ENCODE measurements at places on chromosomes 16 and 17.

DNA sequence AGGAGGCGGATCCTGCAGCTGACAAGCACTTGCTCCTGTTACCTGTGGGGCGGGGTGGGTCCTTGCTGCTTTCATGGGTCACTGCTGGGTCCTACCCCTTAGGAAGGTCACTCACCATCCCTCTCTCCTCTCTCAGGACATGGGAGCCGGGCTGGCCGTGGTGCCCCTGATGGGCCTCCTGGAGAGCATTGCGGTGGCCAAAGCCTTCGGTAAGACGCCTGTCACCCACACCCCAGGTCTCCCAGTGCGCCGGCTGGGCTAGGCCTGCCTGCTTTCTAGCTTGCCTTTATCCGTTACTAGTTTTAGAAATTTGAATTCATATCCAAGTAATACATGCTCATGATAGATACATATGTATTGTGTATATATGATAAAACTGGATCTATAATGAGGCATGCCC lies 17.2 kb downstream of the SLC26A11 start:
- no peak for DNase-seq

GRCh38 chr17:42329025-42329976 lies 41.0 kb downstream of the STAT5A start:
- peak; percentile 52 for DNase-seq

- DNase-seq: no peak
These were observed 9.2 kb upstream of the ITPRIPL2 start for GRCh38 chr16:19104607-19105006.

DNA sequence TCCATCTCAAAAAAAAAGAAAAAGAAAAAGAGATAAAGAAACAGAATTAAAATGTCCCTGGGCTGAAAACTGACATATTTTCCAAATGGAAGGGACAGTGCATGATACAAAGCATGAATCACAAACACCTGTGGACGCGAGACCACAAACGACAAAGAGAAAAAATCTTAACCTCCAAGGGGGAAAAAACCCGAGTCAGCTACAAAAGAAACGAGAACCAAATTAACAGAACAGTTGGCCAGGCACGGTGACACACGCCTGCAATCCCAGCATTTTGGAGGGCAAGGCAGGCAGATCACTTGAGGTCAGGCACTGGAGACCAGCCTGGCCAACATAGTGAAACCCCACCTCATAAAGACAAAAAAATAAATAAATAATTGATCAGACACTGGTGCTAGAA lies 1.9 kb downstream of the TRAP1 start:
- DNase-seq: no peak

- DNase-seq: no peak
These were observed 48.7 kb downstream of the WNT3 start for GRCh38 chr17:46769531-46770438.

DNA sequence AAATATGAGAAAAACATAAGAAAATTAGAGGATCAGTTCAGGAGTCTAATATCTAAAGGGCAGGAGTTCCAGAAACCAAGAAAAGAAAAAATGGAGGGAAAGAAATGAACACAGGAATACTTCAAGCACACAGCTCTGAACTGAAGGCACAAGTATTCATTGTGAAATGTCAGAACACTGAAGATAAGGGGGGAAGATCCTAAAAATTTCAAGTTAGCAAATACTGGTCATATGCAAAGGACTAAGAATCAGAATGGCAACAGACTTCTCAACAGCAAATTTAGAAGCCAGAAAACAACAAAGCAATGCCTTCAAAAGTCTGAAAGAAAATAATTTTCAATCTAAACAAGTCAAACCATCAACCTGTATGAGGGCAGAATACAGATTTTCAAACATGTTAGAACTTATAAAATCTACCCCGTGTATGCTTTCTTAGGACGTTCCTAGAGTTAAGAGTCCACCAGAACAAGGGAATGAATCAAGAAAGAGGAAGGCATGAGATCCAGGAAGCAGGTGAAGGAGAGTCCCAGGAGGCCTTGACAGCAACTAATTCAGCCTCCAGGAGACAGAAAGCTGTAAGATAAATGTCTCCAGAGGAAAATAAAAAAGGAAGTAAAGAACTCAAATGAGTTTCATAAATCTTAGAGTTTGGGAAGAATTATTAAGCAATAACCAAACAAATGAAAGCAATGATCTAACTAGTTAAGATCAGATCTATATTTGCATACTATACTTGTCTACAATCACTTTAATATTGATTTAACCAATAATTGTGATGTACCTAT lies 2.8 kb downstream of the BRD7 start:
- DNase-seq: no peak

- peak; percentile 10 for DNase-seq
These were observed 29.4 kb downstream of the TANC2 start for GRCh38 chr17:62995377-62995885.

DNA sequence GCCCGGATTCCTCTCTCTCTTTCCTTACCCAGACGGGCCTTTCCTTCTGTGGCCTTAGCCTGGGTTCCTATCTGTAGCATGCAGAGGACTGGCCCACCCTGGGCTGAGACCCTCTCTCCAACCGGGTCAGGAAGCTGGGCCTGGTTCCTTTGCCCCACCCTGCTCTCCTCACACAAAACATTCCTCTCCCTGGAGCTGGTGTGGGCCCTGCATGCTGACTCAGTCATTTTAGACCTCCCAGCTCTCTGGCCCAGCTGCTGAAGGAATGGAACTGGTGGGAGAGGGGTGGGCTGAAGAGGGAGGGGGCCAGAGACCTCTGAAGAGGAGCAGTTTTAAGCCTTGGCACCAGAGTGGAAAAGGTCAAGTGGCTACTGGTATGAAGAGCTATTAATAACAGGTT lies 957 bp downstream of the MYL4 start:
- DNase-seq: no peak

GRCh38 chr17:1762233-1762900 lies 507 bp downstream of the SERPINF1 start:
- peak; percentile 56 for DNase-seq

DNA sequence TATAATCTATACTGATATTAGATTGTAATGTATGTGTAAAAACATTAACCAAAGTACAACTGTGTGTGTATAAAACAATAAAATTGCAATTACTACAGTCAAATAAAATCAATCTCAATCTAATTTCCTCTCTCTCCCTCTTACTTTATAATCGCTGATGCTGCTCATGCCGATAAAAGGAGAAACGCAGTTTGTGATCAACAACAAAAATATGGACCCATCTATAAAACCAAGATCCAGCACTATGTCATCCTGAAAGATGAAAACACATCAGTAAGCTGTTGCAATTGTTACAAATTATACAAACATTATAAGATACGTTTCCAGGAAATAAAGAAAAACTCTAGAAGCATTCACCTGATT lies 33.5 kb upstream of the ABCA6 start:
- DNase-seq: no peak

DNA sequence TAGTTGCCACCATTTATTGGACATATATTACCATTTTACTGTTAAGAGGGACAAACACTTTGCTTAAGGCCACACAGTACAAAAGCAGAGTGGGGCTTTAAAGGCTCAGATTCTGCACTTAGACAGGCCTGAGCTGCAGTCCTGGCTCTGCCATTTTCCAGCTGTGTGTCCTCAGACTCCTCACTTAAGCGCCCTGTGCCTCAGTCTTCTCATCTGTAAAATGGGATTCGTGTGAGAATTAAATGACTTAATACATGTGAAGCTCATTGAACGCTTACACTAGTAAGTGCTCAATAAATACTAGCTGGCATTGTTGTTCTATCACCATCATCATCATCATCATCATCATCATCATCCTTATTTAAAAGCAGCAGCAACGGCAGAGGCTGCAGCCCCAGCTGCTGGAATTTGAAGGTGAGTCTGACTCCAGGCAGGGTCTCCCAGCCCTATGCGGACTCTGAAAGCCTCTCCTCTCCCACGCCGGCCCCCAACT lies 445 bp upstream of the CACNG5 start:
- no peak for DNase-seq

- no peak for DNase-seq
These were observed 534.1 kb downstream of the WWOX start for GRCh38 chr16:78633551-78633950.

GRCh38 chr16:13307255-13307654 lies 405.9 kb downstream of the SHISA9 start:
- no peak for DNase-seq

- no peak for DNase-seq
These were observed at the start of gene PTGES3L for GRCh38 chr17:42979511-42980273. PTGES3L (minus strand) TSS chr17:42980080; CDS start chr17:42980053, 27 bp downstream.

DNA sequence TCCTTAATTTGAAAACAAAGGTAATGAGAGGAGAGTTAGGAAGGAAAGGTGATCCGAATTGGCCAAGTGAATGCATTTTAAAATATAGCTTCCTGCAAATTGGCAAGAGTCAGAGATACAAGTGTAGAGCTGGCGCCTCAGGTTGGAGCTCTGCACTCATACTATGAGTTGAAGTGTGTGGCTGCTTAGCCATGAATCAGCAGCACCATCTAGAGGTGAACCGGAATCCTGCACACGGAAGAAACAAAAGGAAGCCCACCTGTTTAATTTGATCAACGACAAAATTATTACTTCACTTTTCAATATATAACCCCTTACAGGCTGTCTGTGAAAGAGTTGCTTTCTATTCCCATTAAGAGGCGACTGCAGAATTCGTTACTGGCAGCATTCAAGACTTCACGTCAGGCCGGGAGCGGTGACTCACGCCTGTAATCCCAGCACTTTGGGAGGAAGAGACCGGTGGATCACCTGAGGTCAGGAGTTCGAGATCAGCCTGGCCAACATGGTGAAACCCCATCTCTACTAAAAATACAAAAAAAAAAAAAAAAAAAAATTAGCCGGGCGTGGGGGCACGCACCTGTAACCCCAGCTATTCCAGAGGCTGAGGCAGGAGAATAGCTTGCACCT lies 1253.7 kb upstream of the CDH8 start:
- no peak for DNase-seq

- no peak for DNase-seq
These were observed 65.0 kb upstream of the CACNG5 start for GRCh38 chr17:66769911-66770310.

DNA sequence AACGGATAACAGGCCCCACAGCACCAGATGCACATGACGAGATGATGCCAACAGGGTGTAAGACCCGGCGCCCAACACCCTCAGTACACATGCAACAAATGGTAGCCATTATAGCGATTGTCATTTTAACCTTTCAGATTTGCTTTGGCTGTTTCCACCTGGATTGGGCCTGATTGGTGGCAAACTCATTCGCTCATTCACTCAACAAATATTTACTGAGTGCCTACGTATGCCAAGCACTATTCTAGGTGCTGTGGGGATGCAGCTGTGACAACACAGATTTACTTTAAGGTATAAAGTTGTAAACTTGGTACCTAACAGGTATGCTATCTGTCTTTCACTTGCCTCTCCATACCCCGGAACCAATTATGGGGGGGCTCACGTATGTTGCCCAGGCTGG lies 66.8 kb downstream of the SRCIN1 start:
- no peak for DNase-seq

- no peak for DNase-seq
These were observed 64.5 kb downstream of the TANGO6 start for GRCh38 chr16:68907781-68908181.

DNA sequence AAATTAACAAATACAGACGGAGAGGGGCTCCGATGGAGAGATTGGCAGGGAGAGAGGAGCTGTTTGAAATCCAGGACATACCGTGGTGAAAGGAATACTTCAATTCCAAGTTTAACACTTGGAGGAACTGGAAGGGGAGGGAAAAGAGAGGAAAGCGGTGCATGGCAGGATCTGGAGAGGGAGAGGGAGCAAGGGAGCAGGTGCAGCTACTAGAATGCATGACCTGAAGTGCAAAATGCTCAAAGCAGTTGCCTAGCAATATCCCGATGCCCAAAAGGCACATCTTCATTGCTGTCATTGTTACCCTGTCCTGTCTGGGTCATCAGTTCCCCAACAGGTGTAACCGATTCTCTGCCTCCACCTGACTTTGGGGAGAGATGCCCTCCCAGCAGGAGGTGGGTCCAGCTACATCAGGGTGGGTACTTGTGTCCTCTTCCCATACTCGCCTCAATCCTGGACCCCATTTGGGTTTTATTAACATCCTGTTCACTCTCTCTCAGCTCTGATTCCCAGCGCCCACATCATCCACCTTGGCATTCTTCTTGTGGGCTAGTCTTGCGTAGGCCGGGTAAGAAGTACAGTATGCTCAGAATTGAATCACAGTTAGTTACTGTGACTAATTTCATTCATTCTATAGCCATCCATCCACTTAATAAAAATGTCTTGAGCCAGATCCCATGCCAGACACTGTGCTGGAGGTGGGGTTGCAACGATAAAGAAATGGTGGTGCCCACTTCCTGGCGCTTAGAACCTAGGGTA lies 37.4 kb upstream of the EMP2 start:
- DNase-seq: no peak

- DNase-seq: no peak
These were observed 146.3 kb upstream of the PIRT start for GRCh38 chr17:10984220-10984619.

DNA sequence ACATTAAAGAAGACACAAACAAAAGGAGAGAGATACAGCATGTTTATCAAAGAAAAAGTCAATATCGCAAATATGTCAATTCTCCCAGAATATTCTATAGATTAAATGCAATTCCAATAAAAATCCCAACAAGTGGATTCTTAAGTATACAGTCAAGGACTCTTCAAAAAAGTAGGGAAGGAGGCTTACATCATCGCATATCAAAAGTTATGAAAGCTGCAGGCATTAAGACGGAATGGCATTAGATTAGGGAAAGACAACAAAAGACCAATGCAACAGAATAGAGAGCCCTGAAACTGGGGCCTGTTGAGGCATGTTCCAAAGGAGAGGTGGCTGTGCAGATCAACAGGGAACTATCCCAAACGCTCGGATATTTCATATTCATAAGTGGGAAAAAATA lies 76.0 kb downstream of the MARCHF10 start:
- DNase-seq: no peak

- DNase-seq: no peak
These were observed 1.4 kb downstream of the XYLT2 start for GRCh38 chr17:50347117-50347893.

DNA sequence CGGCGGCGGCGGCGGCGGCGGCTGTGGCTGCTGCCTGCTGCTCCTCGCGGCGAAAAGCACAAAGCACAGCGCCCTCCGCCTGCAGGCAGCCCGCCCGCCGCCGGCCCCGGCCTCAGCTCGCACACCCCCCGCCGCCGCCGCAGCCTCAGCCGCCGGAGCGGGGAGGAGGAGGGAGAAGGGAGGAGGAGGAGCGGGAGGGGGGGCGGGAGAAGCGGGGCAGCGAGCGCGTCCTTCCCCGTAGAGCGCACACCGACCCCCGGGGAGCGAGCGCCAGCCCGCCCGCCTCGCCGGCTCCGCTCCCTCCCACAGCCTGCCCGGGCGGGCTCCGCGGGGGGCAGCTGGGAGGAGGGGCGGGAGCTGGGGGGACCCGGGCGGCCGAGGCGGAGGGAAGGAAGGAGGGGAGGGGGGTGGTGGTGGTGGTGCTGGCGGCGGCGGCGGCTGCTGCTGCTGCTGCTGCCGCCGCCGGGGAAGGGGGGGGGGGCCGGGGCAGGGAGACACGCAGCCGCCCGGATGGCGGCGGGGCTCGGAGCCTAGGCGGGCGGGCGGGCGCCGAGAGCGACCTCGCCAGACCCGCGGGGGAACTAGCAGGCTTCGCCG lies at the start of gene UBTF:
TSS of gene UBTF (minus strand) at position 60 of the 597 bp plus-strand sequence. CDS start 1,446 bp downstream, outside the sequence.
- DNase-seq: no peak

DNA sequence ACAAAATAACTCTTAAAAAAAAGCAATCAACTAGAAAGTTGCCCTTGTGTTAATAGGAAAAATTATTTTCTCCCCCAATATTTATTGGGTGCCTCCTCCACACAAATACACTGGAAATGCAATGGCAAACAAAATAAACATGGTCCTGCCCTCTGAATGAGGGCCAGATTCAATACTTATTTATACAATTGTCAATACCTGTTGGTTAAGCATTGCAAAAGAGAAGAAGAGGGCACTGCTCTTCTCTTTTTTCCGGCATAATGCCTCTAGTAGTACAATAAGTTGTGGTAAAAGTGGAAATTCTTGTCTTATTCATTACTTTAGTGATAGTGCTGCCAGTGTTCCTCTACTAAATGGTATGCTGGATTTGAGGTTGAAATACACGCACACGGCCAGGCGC lies 22.5 kb upstream of the ALDH3A2 start:
- no peak for DNase-seq
